RWPE2 (cell line): ENCODE measurements at places on chromosomes 6 and 20.

DNA sequence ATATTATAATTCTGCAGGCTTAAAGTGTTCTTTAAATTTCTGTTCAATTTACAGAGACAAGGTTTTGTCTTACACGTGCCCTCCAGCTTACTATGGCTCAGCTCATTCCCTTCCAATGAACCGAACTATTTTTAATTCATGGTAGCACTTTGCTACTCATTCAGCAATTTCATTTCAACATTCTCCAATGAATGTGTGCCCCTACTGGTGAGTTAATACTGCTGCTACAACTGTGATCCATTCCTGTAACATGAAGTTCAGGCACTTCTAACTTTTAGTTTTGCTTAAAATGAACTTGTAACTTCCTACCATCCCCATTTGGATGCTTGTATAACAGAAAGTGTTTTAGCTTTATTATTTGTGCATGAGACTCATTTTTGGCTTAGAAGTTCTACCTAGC, 99.7 kb downstream of the F13A1 start:
- no peak for DNase-seq

GRCh38 chr6:160161647-160161986, 40.0 kb downstream of the SLC22A1 start:
- DNase-seq: no peak

- DNase-seq: no peak
These were observed 720.9 kb downstream of the GRIK2 start for GRCh38 chr6:102114402-102114801.

DNA sequence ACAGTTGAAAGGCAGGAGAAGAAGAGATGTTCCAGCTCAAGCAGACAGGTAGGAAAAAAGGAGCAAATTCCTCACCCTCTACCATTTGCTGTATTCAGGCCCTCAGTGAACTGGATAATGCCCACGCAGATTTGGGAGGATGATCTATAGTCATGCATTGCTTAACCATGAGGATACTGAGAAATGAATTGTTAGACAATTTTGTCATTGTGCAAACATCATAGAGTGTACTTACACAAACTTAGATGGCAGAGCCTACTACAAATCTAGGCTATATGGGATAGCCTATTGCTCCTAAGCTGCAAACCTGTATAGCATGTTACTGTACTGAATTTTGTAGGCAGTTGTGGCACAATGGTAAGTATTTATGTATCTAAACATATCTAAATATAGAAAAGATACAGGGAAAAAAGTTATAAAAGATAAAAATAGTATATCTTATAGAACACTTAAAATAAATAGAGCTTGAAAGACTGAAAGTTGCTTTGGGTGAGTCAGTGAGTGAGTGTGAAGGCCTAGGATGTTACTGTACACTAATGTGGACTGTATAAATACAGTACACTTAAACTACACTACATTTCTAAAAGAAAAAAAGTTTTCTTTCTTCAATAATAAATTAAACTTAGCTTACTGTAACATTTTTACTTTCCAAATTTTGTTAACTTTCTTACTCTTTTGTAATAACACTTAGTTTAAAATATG, 672.3 kb downstream of the UTRN start:
- DNase-seq: no peak

GRCh38 chr20:23227274-23227673, 123.3 kb upstream of the NXT1 start:
- no peak for DNase-seq

GRCh38 chr6:25280344-25281074, 1.3 kb downstream of the CARMIL1 start:
- DNase-seq: no peak

DNA sequence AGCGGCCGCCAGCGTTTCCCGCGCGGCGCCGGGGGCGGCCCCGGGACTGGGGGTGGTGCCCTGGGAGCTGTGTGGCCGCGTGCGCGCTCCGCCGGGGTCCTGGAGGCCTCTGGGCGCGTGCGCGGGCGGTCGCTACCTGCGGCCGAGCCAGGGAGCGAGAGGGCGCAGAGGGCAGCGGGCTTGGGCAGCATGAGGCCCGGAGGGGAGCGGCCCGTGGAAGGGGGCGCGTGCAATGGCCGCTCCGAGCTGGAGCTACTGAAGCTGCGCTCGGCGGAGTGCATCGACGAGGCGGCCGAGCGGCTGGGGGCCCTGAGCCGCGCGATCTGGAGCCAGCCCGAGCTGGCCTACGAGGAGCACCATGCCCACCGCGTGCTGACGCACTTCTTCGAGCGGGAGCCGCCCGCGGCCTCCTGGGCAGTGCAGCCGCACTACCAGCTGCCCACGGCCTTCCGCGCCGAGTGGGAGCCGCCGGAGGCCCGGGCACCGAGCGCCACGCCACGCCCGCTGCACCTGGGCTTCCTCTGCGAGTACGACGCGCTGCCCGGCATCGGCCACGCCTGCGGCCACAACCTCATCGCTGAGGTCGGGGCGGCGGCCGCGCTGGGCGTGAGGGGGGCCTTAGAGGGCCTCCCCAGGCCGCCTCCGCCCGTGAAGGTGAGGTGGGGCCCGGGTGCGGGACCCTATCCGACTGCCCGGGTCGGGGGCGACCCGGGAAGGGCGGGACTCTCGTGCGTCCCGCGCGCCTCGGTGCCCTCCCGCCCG, at the start of gene PM20D2:
TSS of gene PM20D2 (plus strand) at position 100 of the 762 bp plus-strand sequence. CDS start at position 190, 90 bp downstream.
- DNase-seq: peak; percentile 69

DNA sequence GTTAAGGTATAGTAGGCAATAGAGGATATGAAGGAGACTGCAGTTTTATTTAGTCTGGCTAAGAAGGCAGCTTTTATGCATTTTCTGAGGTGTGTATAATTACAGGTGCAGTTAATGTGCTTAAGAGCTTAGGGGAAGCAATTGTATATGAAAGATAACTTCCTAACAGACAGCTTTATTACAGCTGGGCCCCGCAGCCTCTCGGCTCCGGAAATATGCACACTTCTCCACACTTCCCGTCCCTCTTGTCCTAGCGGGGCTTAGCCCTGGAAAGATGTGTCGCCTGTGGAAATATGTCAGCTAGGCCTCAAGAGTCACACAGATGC, 178.4 kb upstream of the ARID1B start:
- DNase-seq: no peak

DNA sequence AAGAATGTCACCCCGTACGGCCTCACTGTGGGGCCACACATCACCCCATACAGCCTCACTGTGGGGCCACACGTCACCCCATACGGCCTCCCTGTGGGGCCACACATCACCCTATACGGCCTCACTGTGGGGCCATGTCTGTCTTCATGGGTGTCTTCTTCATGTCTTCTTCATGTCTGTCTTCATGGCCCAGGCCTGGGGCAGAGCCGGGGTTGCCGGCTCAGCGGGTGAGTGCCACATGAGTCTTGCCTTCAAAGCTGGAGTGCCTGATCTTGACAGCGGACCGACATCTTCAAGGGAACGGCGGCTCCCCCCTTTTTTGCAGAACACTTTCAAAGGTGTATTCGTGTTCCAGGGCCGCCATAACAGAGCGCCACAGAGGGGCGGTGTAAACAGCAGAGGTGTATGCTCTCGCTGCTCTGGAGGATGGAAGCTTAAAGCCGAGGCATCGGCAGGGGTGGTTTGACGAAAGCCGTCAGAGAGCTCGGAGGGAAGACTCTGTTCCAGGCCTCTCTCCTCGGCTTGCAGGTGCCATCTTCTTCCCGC, 365.0 kb downstream of the TAF4 start:
- no peak for DNase-seq

DNA sequence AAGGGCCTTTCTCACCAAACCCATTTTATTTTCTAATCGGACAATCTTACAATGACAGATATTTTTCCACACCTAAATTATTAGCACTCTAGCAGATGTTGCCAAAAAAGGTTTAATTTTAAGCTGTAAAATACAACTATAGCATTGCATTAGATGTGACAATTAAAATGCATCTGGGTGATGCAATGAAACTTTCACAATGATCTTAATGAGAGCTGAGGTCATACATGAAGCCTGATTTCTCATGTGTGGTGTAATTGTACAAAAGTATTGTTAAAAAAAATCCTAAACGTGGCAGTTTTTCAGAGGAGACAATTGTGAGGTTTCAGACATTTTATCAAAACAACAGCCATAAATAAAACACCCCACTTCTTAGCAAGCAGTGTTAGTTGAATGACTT, 606.0 kb downstream of the HDGFL1 start:
- DNase-seq: no peak

GRCh38 chr6:1285556-1285955, 26.3 kb upstream of the FOXQ1 start:
- no peak for DNase-seq

DNA sequence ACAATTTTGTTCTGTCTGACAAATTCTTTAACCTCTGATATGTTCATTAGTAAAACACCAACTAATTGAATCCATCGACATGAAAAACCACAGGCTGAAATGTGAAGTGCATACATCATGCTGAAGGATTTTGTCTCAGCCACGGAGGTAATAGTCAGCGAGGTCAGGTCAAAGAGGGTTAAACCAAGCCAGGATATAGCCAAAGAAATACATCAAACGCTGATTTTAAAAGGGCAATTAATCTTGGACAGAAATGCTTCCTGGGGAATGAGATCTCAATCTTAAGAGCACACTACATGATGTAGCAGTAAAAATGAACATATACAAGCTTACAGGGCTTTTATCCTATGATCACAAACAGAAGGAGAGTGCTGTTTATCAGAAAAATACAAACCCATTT, 106.7 kb downstream of the PRDM1 start:
- DNase-seq: no peak

- DNase-seq: no peak
These were observed 140.1 kb downstream of the NRN1 start for GRCh38 chr6:5866547-5867051.

DNA sequence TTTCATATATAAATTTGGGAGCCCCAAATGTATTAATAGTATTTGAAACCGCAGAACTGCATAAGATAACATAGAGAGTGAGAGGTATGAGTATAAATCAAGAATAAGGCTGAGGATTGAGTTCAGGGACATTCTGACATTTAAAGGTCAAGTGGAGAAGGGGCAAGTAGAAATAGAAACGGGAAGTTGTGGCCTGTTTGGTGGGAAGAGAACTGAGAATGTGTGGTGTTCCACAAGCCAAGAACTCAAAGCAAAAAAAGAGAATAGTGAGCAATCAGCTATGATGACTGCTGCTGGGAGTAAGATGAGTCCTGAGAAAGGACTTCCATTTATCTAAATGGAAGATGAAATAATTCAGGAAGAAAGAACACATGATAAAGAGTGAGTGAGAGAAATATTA, 418.4 kb downstream of the CD109 start:
- no peak for DNase-seq
